Esophagus squamous epithelium (tissue), 5 donors: ENCODE measurements at places on chromosomes 7 and 10. TPM values are rescaled to one million over a fixed set of nuclear protein-coding genes. Genes with fewer than 3 reads are reported as not detected.

DNA sequence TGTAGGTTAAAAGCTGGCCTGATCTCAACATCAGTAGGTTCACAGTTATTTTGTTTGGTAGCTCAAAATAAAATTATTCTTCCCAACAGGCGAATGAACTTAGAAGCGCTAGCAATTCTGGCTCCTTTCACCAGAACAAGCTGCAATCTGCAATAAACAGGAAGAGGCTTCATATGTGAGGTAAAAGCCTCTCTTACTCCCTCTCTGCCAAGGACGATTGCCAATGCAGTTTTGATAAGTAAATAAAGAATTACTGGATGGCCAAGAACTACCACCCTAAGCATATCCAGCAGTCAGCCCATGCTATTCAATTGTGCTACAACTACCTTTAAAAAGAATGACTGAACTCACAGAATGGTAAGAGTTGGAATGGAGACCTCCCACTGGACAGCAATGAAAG is 150.0 kb upstream of the LAMB4 start:
- no peaks in the 10 kb centered on the region for H3K27me3 ChIP-seq
- peaks cover 5% of the 10 kb centered on the region for H3K4me1 ChIP-seq
- no peak overlapping the region for H3K4me3 ChIP-seq
- DNase-seq: no peak

GRCh38 chr7:37216923-37217322 is 231.7 kb downstream of the ELMO1 start:
- DNase-seq: no peak
- H3K4me3 ChIP-seq: no peak overlapping the region
- no peaks in the 10 kb centered on the region for H3K36me3 ChIP-seq
- H3K27me3 ChIP-seq: no peaks in the 10 kb centered on the region
- no peak overlapping the region for H3K27ac ChIP-seq

MKX gene
- 0.19 TPM for total RNA-seq

CALML5 gene
- 21.2 TPM for total RNA-seq

DNA sequence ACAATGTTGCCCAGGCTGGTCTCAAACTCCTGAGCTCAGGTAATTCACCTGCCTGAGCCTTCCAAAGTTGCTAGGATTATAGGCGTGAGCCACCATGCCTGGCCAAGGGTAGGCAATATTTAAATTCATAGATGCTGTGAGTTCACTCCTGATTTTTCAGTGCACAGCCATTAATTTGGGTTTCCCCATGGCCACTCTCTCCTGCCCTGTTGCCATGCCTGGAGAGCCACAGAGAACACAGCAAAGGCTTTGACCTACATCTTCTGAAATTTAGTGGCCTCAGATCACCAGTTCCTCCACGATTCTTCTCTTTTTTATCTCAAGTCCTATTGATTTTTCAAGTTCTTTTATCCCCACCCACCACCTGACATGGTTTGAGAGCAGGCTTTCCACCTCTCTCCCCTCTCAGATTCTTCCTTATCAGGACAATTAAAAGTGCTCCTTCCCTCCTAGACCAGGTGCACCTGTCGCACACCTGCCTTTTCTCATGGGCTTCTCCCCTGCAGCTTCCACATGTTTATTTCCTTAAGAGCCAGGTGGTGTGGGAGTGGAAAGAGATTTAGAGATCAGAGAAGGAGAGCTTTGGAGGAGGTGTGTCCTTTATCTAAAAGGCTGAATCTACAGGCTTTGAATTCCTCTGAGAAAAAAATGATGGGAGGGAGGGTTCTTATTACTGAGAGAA is 123.8 kb downstream of the ADRA2A start:
- H3K27ac ChIP-seq: no peak overlapping the region
- no peaks in the 10 kb centered on the region for H3K36me3 ChIP-seq
- H3K4me1 ChIP-seq: no peaks in the 10 kb centered on the region
- H3K27me3 ChIP-seq: no peaks in the 10 kb centered on the region
- no peak for DNase-seq
- H3K4me3 ChIP-seq: no peak overlapping the region

DNA sequence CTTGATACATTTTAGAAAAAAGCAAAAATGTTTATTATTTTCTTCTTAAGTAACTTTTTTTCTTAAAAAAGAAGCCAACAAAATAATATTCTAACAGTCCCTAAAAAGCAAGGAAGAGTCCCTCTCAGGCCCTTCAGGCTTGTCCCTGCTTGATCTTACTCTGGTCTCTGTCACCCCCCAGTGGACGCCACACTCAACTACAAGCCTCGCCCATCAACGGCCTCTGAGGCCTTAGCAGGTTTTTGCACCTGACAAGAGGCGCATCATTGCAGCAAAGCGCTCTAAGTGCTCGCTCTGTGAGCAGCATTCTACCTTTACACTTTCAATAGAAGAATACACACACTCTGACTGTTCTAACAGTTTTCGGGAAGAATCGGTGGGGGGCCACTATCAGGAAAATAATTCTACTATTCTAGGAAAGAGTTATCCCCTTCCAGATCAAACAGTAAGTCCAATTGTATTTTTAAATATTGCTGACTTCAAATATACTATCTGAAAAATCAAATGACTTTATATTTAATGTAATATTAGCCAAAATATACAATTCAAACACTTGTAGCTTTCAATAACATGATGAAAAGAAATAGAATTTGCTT is 139.2 kb downstream of the USP6NL start:
- H3K27me3 ChIP-seq: no peaks in the 10 kb centered on the region
- H3K4me3 ChIP-seq: no peak overlapping the region
- no peak overlapping the region for H3K27ac ChIP-seq
- no peaks in the 10 kb centered on the region for H3K36me3 ChIP-seq

GRCh38 chr7:28871631-28872030 is 86.5 kb downstream of the TRIL start:
- H3K27me3 ChIP-seq: no peaks in the 10 kb centered on the region
- H3K27ac ChIP-seq: no peak overlapping the region
- no peak overlapping the region for H3K4me3 ChIP-seq
- no peaks in the 10 kb centered on the region for H3K36me3 ChIP-seq
- no peak for DNase-seq
- H3K4me1 ChIP-seq: no peaks in the 10 kb centered on the region

DNA sequence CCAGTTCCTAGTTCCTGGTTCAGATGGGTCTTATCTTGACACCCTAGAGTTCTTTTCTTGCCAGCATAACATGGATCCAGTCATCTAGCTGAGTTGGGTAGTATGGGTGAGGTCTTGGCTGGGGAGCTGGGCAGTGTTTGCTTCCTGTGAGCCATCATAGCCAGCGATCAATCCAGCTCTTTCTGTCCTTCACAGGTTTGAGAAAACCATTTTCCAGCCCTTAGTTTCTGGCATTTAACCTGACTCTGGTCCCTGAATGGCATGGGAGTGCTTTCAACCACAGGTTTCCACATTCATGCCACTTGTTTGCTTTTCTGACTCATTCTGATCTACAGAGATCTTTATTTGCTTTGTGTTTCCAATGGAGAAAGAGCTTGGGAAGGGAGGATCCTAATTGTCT is 8.6 kb downstream of the SLC13A1 start:
- no peak overlapping the region for H3K4me3 ChIP-seq
- no peaks in the 10 kb centered on the region for H3K4me1 ChIP-seq
- no peaks in the 10 kb centered on the region for H3K36me3 ChIP-seq
- no peaks in the 10 kb centered on the region for H3K27me3 ChIP-seq
- no peak overlapping the region for H3K27ac ChIP-seq

DNA sequence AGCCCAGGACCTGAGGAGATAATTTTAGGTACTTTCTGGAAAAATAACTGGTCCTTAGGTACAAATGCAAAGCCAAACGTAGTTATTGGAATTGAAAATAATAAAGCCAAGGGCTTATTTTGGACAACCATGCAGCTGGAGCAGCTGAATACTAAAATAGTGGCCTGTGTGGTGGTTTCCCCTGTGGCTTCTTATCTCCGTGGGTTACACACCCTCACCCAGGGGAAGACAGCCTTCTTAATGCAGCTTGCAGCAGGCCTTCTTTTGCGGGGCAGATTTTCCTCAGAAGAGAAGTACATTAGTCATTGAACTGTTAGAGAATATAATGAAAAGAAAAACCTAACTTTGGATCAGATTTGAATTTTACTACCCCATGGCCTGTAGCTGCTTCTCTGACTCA is 133.5 kb downstream of the ST7 start:
- no peak overlapping the region for H3K27ac ChIP-seq
- H3K36me3 ChIP-seq: no peaks in the 10 kb centered on the region
- no peak for DNase-seq
- peaks cover 28% of the 10 kb centered on the region for H3K4me1 ChIP-seq
- H3K4me3 ChIP-seq: no peak overlapping the region

PPP3CB gene
- 30.5 TPM for total RNA-seq

GRCh38 chr10:42652858-42653257 is 14.5 kb upstream of the ZNF33B start:
- DNase-seq: no peak
- H3K27me3 ChIP-seq: no peaks in the 10 kb centered on the region

DNA sequence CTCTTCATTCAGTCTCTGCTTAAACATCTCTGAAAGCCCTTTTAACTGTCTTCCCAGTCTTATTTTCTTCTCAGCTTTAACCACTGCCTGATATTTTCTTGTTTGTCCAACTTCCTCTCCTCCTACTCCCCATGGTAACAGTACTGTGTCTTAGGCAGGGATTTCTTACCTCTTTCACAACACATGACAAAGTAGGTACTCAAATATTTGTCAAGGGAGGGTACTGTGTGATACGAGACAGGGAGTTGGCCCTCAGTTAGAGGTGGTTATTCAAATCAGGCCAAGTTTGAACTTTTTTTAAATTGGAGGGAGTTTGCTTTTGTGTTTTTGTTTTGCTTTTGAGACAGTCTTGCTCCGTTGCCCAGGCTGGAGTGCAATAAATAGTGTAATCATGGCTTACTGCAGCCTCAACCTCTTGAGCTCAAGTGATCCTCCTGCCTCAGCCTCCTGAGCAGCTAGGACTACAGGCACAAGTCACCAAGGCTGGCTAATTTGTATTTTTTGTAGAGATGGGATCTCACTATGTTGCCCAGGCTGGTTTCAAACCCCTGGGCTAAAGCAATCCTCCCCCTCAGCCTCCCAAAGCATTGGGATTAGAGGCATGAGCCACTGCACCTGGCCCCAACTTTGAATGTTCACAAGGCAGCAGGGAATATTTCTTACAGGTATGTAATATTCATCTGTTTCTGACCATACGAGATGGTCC is 2.5 kb upstream of the KPNA7 start:
- no peaks in the 10 kb centered on the region for H3K36me3 ChIP-seq
- DNase-seq: no peak
- H3K4me3 ChIP-seq: no peak overlapping the region
- no peaks in the 10 kb centered on the region for H3K27me3 ChIP-seq
- no peaks in the 10 kb centered on the region for H3K4me1 ChIP-seq
- H3K27ac ChIP-seq: peak overlapping the region; percentile 90

- no peak overlapping the region for H3K27ac ChIP-seq
- DNase-seq: no peak
- H3K27me3 ChIP-seq: no peaks in the 10 kb centered on the region
- no peaks in the 10 kb centered on the region for H3K4me1 ChIP-seq
- H3K4me3 ChIP-seq: no peak overlapping the region
Observed at GRCh38 chr10:17847585-17848296, 38.6 kb downstream of the MRC1 start.

PODXL gene
- 5.0 TPM for total RNA-seq

CABCOCO1 gene
- 0.38 TPM for total RNA-seq

DNA sequence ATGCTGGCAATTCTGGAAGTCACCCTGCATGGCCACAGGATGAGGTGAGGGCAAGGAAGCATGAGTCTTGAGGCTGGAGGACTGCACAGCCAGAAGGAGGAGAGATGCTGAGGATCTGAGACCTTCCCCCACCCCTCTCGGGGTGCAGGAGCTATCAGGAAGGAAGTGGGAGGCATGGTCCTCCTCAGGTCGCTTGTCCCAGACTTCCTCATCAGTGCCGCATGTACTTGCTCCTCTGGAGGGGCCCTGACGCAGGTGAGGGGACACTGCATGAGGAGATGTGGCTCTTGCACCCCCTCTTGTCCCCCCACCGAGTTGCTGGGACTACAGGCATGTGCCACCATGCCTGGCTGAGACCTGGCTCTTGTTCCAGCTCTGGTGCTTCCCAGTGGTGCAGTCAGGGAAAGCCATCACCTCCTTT is 5.7 kb upstream of the ZMIZ1 start:
- no peak for DNase-seq
- peaks cover 9% of the 10 kb centered on the region for H3K4me1 ChIP-seq
- no peaks in the 10 kb centered on the region for H3K36me3 ChIP-seq
- H3K27me3 ChIP-seq: no peaks in the 10 kb centered on the region
- no peak overlapping the region for H3K27ac ChIP-seq
- no peak overlapping the region for H3K4me3 ChIP-seq

DNA sequence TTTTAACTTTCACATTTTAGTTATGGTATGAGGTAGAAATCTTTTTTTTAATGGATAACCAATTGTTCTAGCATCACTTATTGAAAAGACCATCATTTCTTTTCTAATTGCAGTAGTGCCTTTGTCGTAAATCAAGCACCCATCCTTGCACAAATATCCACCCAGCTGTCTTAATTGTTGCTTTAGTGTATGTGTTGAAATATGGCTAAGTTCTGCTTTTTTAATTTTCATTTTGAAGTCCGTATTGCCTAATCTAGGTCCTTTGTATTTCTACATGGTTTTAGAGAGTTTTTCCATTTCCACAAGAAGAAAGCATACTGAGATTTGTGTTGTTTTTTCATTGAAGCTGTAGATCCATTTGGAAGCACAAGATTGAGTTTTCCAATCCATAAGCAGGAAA is 259.6 kb upstream of the SEMA3E start:
- no peak for DNase-seq
- no peaks in the 10 kb centered on the region for H3K36me3 ChIP-seq
- no peak overlapping the region for H3K27ac ChIP-seq

DNA sequence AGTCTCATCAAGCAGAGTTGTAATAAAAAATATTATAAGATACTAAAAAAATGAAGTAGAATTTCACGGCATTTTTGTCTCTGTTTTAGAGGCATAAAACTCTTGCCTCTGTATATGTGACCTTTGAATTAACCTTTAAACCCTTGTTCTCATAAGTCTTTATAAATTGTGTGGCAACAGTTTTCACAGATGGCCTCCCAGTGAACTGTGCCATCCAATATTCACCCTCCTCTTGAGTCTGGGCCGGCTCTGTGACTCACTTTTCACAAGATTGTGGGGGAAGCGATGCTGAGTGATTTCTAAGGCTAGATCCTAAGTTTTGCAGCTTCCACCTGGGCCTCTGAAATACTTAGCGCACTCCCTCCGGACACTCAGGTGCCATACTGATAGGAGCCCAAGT is 4.6 kb upstream of the USP6NL start:
- no peaks in the 10 kb centered on the region for H3K4me1 ChIP-seq
- H3K27ac ChIP-seq: no peak overlapping the region
- no peak overlapping the region for H3K4me3 ChIP-seq
- no peaks in the 10 kb centered on the region for H3K36me3 ChIP-seq
- DNase-seq: no peak

SUN3 gene
- total RNA-seq: not detected

- H3K27me3 ChIP-seq: no peaks in the 10 kb centered on the region
- H3K4me1 ChIP-seq: no peaks in the 10 kb centered on the region
- no peak for DNase-seq
Observed at GRCh38 chr7:50142425-50143017, 49.5 kb upstream of the ZPBP start.

- H3K27me3 ChIP-seq: no peaks in the 10 kb centered on the region
- peaks cover 7% of the 10 kb centered on the region for H3K4me1 ChIP-seq
- DNase-seq: no peak
Observed at GRCh38 chr10:48519481-48520183, 85.2 kb downstream of the ARHGAP22 start.

- no peak overlapping the region for H3K4me3 ChIP-seq
- no peaks in the 10 kb centered on the region for H3K4me1 ChIP-seq
- DNase-seq: no peak
- H3K27me3 ChIP-seq: peaks cover 15% of the 10 kb centered on the region
Observed at GRCh38 chr7:4525884-4526283, 156.2 kb upstream of the FOXK1 start.
